Left cardiac atrium (tissue), 4 donors: ENCODE measurements at places on chromosomes 2 and 18.

GRCh38 chr2:112835536-112836162 is 930 bp downstream of the IL1B start:
- DNase-seq, result no peak

DNA sequence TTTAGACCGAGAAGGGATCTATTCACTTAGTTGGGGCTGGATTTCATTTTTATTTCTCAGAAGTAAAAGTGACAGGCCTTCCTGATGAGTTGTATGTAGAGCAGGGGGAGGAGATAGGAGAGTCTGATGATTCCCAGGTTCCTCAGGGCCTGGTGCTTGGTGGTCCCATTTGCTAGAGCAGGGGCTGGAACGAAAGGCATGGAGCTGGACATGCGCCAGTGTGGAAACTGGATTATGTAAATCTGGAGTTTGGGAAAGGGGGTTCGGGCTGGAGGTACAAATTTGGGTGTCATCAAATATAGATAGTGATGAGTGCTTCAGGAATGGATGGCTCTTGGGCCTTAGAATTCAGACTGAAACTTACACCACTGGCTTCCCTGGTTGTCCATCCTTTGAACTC is 27.5 kb downstream of the GNLY start:
- DNase-seq, result no peak

DNA sequence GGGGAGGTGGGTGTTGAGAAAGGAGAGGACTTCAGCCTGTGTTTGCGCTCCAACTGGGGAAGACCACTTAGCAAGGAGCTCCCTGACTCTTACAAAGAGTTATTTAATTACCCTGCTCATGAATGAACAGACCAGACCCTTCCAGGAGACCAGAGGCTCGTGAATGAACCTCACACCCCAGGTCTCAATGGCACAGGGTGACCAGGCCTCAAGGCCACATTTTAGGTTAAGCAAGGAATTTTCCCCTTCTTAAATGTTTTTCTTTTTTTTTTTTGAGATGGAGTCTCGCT is 25.3 kb downstream of the SMAD7 start:
- peak; percentile 2 for DNase-seq

DNA sequence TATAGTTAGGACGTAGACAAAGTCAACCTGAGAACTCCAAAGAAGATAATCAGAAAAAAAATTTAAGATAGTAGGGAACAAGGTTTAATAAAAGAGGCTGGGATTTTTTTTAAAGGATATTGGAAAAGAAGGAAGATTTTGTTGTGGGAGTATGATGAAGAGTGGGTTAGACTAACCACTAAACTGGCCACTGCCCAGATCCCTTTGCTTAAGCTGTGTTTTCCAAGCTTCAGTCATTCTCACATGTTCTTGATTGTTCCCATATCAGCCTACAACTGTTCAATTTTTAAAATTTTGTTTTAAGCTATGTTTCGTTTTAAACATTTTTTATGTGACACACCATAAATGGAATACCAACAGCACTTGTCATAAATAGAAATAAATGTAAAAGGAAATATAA is 284.5 kb upstream of the MMADHC start:
- no peak for DNase-seq

DNA sequence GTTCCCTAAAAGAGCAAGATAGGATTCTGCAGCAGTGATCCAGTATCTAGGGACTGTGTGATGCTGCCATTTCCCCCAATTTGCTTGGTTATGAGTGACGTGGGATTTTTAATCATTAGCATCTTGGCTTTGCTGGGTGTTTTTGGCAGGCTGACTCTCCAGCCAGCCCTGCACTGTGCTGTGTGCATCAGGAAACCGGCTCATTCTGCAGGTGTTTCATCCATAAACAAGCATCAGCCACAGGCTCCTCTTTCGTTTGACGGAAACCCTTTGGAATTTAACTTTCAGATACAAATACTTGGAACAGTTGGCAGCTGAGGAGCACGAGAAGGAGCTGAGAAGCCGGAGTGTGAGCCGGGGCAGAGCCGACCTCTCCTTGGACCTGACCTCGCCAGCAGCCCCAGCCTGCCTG is 135.9 kb downstream of the TPGS2 start:
- DNase-seq, result no peak

- DNase-seq, result no peak
Measured at GRCh38 chr2:139374296-139374850, 594.2 kb upstream of the NXPH2 start.

DNA sequence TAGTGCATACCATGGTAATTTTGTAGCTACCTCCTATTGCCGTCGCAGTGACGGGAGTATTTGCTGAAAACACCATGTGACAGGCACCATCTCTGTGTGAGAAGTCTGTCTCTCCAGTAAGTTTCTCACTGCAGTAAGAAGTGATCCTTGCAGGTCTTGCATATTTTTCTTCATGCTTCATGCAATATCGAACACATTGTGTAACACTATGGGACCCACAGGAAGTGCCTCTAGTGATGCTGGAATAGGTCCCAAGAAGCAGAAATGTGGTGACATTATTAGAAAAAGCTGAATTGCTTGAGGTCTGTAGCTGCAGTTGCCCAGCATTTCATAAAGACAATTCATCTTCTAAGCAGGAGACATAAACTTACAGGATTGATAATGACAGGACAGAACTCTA is 167.6 kb downstream of the DCDC2C start:
- DNase-seq, result no peak

DNA sequence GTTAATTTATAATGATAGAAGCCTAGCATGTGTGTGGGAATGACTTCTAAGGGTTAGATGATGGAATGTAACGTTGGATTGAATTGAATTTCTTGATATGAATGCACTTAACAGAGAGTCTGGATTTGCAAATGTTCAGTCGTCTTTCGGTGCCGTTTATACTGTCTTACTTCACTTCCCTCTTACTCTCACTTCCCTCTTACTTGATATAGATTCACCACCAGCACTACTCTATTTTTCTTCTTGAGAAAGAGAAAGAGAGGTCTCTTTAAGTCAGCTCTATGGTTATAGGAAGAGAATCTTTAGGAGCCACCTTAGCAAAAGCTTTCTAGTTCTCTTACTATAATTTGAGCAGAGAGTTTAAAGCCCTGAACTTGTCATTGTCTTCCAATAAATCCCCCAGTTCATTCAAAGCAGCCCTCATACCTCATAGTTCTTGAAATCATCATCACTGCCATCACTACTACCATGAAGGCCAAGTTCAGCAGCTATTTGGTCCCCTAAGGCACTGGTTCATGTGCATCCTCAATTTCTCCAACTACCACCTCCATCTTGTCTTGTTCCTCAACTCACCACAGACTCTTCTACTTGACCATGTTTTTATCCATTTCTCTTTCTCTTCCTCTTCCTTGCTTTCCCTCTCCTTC is 501.7 kb upstream of the TCF4 start:
- DNase-seq, result no peak

GRCh38 chr18:75365837-75366236 is 61.7 kb downstream of the SMIM21 start:
- DNase-seq, result no peak

DNA sequence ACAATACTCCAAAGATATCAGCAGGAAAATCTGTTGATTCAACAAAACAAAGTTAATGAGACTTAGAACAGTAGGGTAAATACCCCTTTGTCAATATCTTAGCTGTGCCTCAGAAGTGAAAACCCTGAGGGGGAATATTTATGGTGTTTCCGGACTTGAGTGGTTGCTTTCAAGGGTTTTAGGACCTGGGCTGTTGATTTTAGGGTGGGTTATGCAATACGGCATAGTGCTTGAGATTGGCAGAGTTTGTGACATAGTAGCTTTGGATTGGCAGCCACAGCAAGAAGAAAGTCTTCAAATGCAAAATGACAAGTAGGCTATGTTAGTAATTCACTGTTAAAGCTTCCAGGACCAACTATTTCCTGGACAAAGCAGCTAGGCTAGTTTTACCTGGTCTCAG is 826.3 kb upstream of the CDH2 start:
- DNase-seq, result no peak

GRCh38 chr2:197954328-197954727 is 149.9 kb downstream of the PLCL1 start:
- no peak for DNase-seq

- DNase-seq, result peak; percentile 89
Measured at GRCh38 chr18:9708057-9708433, at the start of gene RAB31. RAB31 (plus strand) TSS chr18:9708301; CDS start chr18:9708406, 105 bp downstream.

GRCh38 chr2:62868947-62869346 is 163.4 kb downstream of the EHBP1 start:
- no peak for DNase-seq

- no peak for DNase-seq
Measured at GRCh38 chr2:150232871-150233270, 254.6 kb downstream of the RND3 start.
